Upper lobe of left lung (tissue), 6 donors: ENCODE measurements at places on chromosomes 2 and 18. TPM values are rescaled to one million over a fixed set of nuclear protein-coding genes. Genes with fewer than 3 reads are reported as not detected.
A peak's percentile ranks its signal among the peaks of the same experiment; 100 is the strongest.

DNA sequence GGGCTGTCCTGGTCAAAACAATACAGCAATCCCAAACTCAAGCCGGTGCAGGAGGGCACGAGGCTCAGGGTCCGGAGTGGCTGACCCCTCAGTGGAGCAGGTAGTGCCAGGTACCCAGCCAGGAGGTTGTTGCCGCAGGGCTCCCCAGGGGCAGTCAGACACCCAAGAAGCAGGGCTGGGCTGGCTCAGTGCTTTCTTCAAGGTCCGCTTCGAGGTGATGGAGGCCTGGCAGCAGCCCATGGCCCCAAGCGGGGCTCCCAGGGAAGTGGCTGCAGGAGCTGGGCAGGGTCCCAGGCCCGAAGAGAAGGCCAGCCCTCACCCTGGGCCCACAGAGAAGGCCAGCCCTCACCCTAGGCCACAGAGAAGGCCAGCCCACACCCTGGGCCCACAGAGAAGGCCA lies 55.3 kb upstream of the COPS8 start:
- H3K27ac ChIP-seq: no peak overlapping the region

- peak within 1 kb of the TSS; percentile 59 for H3K4me3 ChIP-seq
- no peaks in the 10 kb centered on the region for H3K36me3 ChIP-seq
- peak within 1 kb of the TSS; percentile 59 for H3K27ac ChIP-seq
- peak; percentile 28 for DNase-seq
These were observed at the start of gene PLA2R1 for GRCh38 chr2:160062292-160063005. Gene PLA2R1 (minus strand): TSS chr2:160062615. CDS start chr2:160062403, 212 bp downstream.

- H3K4me3 ChIP-seq: no peak overlapping the region
- no peaks in the 10 kb centered on the region for H3K4me1 ChIP-seq
- no peak overlapping the region for H3K27ac ChIP-seq
These were observed 65.6 kb upstream of the RFX8 start for GRCh38 chr2:101540518-101540917.

GRCh38 chr2:181991171-181991885 lies 5.7 kb downstream of the PPP1R1C start:
- no peaks in the 10 kb centered on the region for H3K4me1 ChIP-seq
- no peaks in the 10 kb centered on the region for H3K27me3 ChIP-seq
- H3K4me3 ChIP-seq: no peak overlapping the region
- no peak overlapping the region for H3K27ac ChIP-seq

DNA sequence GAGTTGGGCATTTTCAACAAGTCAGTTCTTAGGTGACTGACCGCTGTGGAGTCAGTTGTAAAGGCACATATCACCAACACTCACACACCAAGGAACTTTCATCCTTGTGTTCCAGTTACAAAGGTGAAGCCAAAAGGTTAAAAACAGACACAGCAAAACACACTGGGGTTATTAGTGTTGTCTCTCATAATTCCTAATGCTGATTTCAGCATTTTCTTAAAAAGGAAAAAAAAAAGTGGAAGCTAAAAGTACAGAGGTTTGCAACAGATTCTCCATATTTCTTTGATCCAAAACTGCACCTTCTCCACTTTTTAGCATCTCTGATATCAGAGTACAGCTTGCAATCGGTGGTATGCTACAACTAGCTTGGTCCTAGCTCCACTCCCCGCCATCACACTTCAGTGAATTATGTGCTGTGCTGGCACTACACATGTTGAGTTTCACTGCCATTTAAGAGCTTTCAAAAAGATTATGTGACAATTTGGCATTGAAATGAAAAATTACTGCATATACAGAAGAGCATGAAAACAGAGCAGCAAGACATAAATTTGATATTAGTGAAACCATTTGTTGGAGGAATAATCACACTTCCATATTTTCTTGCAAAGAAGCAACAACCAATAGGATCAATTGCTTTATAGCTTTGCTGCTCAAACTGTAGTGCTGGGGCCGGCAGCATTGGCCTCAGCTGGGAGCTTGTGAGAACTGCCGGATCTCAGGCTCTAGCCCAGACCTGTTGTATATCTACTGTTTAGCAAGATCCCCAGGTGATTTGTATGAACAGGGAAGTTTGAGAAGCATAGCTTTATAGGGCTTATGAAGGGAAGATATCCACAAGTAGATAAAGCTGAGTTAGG lies 62.3 kb upstream of the DAPL1 start:
- H3K4me3 ChIP-seq: no peak overlapping the region
- H3K4me1 ChIP-seq: no peaks in the 10 kb centered on the region
- no peaks in the 10 kb centered on the region for H3K27me3 ChIP-seq
- H3K36me3 ChIP-seq: no peaks in the 10 kb centered on the region

GRCh38 chr2:240138254-240138984 lies 2.0 kb downstream of the OTOS start:
- no peaks in the 10 kb centered on the region for H3K27me3 ChIP-seq
- H3K36me3 ChIP-seq: peaks cover 3% of the 10 kb centered on the region
- H3K27ac ChIP-seq: no peak overlapping the region
- peak; percentile 18 for DNase-seq

DNA sequence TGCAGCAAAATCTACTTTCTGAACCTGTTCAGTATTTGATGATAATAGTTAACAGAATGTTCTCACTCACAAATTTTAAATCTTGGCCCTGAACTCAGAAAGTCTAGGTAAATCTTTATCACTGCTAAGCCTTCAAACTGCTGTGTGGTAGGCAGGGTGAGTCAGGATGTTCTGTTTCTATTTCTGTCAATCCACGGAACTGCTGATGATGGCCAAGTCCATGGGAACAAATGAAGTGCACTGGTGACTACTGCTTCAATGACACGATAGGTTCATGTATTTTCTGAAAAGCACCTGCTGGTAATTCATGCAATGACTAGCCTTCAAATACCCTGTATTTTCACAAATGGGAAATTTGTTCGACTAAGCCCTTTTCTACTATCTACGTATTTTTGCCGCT lies 14.2 kb downstream of the NIFK start:
- H3K4me3 ChIP-seq: no peak overlapping the region
- H3K27ac ChIP-seq: no peak overlapping the region
- no peak for DNase-seq
- no peaks in the 10 kb centered on the region for H3K27me3 ChIP-seq
- peaks cover 16% of the 10 kb centered on the region for H3K36me3 ChIP-seq

DNA sequence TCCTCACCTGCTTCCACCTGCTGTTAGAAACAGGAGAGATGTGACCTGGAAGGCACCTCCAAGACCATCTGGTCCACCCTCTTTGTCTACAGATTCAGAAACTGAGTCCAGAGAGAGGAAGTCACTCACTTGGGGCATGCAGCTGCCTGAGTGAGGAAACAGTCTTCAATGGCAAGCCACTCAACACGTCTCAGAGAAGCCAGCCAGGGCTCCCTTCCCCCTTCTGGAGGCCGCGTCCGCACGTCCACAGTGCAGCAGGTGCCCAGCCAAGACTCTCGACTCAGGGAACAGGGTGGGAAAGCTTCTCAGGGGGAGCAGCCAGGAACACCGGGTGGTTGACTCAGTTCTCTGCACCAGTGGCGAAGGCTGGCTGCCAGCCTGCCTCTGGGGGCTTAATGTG lies 201.7 kb downstream of the BCL11A start:
- DNase-seq: peak; percentile 59
- no peak overlapping the region for H3K4me3 ChIP-seq
- H3K27me3 ChIP-seq: no peaks in the 10 kb centered on the region
- no peak overlapping the region for H3K27ac ChIP-seq
- no peaks in the 10 kb centered on the region for H3K36me3 ChIP-seq

DNA sequence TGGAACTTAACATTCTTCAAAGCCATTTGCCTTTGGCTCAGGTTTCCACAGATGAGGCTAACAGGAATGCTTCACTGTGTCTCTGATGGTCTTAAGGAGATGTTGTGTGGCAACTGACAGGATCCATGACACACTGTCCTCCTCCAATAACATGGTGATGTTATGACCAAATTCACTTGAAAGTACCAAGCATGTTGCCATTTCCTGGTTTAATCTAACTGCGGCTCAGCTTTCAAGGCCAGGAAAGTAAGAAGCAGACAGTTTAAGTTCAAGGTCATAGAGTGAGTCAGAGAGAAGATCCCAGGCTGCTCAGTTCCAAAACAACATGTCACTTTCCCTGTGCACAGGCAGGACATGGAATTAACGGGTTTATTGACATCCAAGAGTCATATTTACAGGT lies 513.6 kb downstream of the STK39 start:
- no peak overlapping the region for H3K27ac ChIP-seq
- no peak for DNase-seq
- no peaks in the 10 kb centered on the region for H3K27me3 ChIP-seq
- H3K4me3 ChIP-seq: no peak overlapping the region
- H3K36me3 ChIP-seq: no peaks in the 10 kb centered on the region
- H3K4me1 ChIP-seq: no peaks in the 10 kb centered on the region

GRCh38 chr2:104923665-104924064 lies 69.8 kb downstream of the POU3F3 start:
- H3K4me1 ChIP-seq: no peaks in the 10 kb centered on the region
- H3K4me3 ChIP-seq: no peak overlapping the region
- no peaks in the 10 kb centered on the region for H3K27me3 ChIP-seq
- H3K36me3 ChIP-seq: no peaks in the 10 kb centered on the region
- no peak overlapping the region for H3K27ac ChIP-seq
- no peak for DNase-seq

- no peak overlapping the region for H3K27ac ChIP-seq
- no peaks in the 10 kb centered on the region for H3K27me3 ChIP-seq
- H3K4me1 ChIP-seq: peaks cover 21% of the 10 kb centered on the region
- no peak for DNase-seq
- H3K4me3 ChIP-seq: no peak overlapping the region
These were observed 45.3 kb downstream of the SMAD7 start for GRCh38 chr18:48905513-48905912.

- no peaks in the 10 kb centered on the region for H3K36me3 ChIP-seq
- DNase-seq: no peak
- H3K27ac ChIP-seq: no peak overlapping the region
- no peaks in the 10 kb centered on the region for H3K4me1 ChIP-seq
- H3K27me3 ChIP-seq: no peaks in the 10 kb centered on the region
These were observed 72.2 kb downstream of the TMEM18 start for GRCh38 chr2:604854-605524.

- peaks cover 24% of the 10 kb centered on the region for H3K4me1 ChIP-seq
- no peak overlapping the region for H3K4me3 ChIP-seq
- no peak overlapping the region for H3K27ac ChIP-seq
- H3K27me3 ChIP-seq: no peaks in the 10 kb centered on the region
- DNase-seq: no peak
- no peaks in the 10 kb centered on the region for H3K36me3 ChIP-seq
These were observed 166.7 kb downstream of the AGAP1 start for GRCh38 chr2:235660484-235661082.

Gene RTTN
- 32.9 TPM for total RNA-seq

Gene SP5
- total RNA-seq: 5.2 TPM

Gene MROH2A
- total RNA-seq: not detected

Gene DLX2
- not detected for total RNA-seq

Gene M1AP
- 1.4 TPM for total RNA-seq

Gene RPRM
- not detected for total RNA-seq

Gene NDC80
- total RNA-seq: 1.4 TPM

Gene FOXD4L1
- total RNA-seq: 1.0 TPM

Gene HMSD
- total RNA-seq: 1.3 TPM

Gene ATG16L1
- 27.7 TPM for total RNA-seq

Gene KCNJ3
- not detected for total RNA-seq
